ENCODE measurements at places on chromosomes 1 and 21.

DNA sequence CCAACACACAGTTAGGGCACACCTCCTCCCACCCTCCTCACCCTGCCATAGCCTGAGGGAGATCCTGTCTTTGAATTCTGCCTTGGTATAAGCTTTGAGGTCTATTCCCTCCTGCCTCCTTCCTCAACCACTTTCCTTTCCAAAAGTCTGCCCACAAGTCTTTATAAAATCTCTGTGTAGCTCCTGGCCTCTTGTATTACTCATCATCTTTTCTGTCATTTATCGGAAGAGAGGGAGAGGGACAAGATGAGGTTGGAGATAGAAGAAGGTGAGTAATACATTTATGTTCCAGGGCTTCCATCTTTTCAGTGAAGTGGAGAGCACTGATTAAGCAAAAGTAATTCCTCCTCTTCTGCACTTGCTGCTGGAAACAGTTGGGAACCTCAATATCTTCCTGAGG is 30.5 kb upstream of the EFCAB14 start:
- no peak for DNase-seq

- no peak for DNase-seq
Observed at GRCh38 chr1:225877580-225877979, 4.6 kb downstream of the TMEM63A start.

DNA sequence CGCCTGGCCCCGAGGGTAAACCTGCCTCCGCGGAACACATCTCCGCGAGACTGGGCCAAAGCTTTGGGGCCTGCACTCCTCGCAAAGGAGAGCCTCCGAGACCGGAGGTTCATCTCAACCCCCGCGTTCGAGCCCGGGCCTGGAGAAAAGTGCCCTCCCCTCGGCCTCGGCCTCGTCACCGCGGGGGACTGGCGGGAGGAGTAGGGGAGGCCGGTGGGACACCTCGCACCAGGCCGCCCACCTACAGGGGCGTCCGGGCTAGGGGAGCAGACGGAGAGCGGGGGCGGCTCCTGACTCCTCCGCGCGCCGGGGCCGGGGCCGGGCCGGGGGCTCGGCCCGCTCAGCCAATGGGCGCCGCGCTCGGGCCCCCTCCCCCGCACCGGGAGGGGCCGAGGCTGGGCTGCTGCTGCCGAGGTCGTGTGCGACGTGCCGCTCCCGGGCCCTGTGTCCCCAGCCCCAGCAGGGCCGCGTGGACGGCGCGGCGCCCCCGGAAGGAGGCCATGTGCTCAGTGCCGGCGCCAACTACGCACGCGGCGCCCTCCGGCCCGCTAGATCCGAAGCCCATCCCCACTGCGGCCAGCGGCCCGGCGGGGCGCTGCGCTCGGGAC is 684 bp downstream of the SLC2A1 start:
- peak; percentile 54 for DNase-seq

DNA sequence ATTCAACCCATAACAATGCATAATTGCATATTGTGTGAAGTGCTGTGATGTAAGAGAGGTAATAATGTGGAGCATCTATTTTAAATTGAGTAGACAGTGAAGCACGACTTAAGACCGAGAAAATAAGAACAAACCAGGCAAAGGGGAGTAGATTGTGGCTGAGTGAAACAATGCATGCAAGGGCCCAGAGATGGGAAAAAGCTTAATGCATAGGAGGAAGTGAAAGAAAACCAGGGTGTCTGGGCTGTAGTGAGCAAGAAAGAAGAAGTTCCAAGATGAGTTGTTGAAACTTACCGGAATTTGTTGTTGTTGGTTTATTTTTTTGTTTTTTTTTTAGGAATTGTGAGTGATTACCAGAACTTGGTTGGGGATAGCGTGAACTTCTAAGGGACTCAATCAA is 104.7 kb downstream of the SNX7 start:
- no peak for DNase-seq

DNA sequence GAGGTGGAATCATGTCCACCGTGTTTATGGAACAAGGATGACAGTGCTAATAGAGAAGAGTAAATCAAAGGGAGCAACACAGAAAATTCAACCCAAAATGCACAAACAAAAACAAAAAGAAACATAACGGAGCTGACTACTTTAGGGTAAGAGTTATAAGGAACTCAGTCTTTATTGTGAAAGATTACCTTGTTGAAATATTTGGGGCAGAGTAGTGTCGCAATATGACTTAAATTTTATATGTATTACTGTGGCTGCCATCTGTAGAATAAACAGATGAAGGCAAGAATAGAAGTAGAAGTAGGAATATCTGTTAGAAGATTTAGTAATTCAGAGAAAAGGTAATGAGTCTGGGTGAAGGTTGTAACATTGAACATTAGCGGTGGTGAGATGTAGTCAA is 913.9 kb downstream of the BRINP3 start:
- DNase-seq, result no peak

GRCh38 chr1:237873487-237874211 is 17.1 kb downstream of the ZP4 start:
- DNase-seq, result no peak

DNA sequence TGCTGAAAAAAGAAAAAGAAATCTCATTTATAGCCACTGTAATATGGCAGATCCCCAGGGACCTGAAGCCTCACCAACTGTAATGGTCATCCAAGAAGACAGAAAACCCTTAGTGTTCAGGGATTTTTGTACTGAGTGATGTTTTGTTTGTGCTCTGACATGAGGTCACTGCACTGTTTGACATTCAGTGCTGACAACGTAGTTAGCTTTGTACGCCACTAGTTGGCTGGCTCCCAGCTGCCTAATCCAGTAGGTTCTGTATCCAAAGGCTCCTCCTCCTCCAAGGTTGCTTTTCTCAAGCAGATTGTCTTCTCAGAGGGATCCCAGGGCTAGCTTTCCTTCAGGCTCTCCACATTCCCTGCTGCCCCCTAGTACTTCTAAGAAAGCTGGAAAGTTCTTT is 9.5 kb upstream of the YRDC start:
- DNase-seq, result no peak

DNA sequence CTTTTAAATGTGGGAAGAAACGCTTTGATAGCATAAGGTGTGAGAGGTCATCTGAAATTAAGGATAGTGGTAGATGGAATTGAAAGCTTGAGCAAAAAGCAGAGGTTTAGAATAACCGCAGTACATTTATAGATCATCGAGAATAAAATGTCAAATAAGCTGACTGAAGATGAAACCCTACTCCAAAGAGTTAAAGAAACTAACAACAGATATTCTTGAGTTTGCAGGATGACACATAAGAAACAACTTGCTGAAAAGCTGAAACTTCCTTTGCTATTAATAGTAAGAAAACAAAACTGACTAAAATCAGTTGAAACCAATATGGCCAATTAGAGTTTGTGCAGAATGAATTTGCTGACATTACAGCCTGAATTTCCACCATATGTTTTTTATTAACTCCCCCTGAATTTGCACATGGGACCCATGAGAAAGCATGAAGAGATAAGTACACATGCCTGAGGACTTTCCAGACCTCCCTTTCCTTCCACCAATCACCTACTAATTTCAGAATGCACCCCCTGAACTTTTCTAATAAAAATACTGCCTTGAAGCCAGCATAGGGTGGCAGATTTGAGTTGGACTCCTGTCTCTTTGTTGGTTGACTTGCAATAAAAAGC is 1.7 kb upstream of the C1orf185 start:
- no peak for DNase-seq

DNA sequence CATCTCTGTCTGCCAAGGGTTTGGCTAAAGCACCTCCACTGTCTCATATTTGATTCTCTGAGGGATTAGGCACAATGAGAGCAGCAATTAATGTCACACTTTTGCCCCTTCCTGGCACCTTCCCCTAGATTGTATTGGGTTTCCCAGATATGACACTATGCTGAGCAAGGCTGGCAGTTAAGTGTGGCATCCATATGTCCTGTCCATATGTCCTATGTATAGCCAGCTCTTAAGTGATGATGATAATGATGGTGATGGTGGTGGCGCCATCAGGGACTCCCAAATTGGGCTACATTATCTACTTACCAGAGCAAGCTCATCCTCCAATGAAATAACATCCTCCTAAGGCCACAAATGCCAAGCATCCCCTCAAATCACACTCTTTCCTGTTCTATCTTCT is 13.5 kb upstream of the LORICRIN start:
- DNase-seq, result no peak

DNA sequence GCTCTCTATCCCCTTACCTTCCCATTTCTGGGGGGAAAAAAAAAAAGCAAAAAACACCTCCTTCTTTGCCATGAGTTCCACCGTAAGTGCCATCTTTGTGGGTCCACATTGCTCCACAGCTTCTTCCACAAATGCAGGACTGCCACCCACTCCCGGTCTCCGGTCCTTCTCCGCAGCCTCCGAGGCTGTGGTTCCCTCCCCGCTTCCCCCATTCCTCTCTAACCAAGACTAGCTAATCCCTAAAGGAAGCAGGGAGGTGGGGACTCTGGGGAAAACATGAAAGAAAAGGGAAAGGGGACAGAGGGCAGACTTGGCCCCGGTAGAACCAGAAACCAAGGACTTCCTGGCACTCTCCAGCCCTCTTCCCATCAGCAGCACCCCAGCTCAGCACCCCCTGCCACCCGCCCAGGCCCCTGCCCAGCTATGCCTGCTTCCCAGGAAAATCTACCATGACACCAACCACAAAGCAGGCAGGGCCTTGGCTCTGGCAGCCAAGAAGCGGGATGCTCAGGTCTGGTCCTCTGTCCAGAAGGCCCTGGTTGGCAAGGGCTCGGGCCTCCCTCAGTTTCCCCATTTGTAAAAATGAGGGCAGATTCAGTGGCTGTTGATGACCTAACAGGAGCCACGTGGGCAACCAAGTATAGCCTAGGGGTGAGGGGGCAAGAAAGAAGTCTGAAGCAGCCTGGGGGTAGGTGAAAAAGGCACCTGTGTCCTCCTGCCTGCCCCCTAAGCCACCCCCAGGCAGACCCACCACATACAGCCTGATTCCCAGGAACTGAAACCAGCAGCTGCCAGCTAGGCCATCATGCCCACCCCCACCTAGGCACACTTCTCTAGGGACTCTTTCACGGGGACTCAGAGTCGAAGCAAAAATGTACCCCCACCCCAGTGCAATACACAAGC is 2.5 kb downstream of the EPHA2 start:
- DNase-seq, result no peak

DNA sequence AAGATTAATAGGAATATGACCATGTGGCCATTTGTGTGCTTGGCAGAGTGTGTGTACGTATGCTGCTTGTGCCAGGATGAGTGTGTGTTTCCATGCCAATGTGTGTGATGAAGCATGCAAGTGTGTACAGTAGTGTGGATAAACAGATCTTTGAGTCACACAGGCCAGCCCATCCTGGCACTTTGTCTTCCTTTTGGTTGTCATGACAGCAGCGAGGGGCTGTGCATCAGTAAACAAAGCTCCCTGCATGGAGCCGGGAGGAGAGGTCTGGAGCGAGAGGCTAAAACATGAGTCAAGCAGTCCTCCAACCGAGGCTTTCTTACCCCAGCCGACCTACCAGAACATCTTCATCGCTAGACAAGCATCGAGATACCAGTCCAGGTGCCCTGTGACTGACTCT is 221.2 kb downstream of the CACNA1E start:
- DNase-seq, result no peak

DNA sequence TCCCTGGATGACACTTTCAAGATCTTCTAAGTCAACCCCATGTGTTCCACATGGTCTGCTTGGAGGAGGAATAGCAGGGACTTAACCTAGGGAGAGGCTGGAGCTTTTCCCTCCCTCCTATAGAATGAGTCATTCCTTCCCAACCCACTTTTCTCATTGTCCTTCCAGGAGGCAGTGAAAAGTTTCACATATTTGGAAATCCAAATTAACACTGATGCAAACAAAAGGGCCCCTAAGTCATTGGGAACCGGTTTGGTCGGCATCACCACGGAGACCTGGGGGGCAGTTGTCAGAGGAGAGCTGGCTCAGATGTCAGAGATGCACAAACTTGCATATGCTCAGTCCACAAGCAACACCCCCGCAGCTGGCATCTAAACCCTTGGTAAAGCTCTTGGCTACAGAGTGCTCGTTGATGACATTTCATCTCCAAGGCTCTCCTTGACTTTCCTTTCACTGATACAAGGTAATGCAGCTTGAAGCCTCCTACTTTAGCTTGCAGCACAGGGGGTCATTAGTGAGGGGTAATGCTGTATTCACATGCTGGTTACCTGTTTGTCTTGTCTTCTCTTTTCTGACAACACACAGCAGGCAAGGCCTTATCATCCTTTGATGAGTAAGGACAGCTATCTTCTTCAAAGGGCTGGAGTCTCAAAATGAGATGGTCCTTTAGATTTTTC is 12.3 kb upstream of the LRRC8D start:
- DNase-seq, result no peak

DNA sequence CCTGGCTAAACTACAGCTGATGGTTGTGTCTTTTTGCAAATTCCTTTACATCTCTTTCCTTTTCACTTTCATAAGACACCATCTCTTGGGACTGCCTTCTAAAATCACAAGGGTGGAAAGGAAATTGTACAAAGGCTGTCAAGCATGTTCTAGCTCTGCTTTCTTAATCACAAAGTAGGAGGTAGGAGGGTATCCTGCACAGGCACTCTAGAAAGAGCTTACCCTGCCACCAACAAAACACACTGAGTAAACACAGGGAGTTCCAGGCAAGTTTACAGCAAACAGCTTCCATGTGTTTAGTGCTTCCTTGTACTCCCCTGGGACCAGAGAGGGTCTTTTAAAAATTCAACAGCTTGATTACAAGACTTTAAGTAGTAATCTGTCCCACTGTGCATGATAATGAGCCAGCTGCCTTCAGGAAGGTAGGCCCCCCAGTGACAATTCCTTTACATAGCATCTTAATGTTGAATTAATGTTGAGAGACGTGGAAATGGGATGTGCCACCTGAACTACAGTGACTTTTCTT is 2.4 kb downstream of the PLPP3 start:
- DNase-seq, result no peak

GRCh38 chr1:27605796-27606707 is 2.1 kb upstream of the AHDC1 start:
- DNase-seq, result peak; percentile 63

GRCh38 chr1:116740746-116741145 is 13.5 kb upstream of the CD2 start:
- no peak for DNase-seq

- no peak for DNase-seq
Observed at GRCh38 chr1:21126324-21126723, 50.4 kb downstream of the EIF4G3 start.

- no peak for DNase-seq
Observed at GRCh38 chr1:63866084-63866483, 92.3 kb downstream of the ROR1 start.

DNA sequence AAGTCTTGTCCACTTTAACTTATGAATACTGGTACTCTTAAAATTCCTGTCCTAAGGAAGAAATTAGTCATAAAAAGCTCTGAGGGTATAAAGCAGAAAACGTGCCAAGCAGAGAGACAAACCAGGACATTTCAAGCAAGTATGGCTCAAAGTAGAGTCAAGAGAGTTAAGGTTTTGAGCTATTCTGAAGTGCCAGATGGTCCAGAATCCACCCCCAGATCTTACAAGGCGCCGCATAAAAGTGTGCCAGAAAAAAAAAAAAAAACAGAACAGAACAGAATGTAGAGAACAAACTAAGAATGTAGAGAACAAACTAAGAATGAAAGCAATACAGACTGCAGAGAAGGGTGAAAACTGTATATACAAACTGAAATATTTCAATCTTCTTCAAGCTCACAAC is 12.5 kb downstream of the EPS15 start:
- DNase-seq, result no peak

- no peak for DNase-seq
Observed at GRCh38 chr1:200048244-200048643, 20.7 kb downstream of the NR5A2 start.

All from CD4-positive, alpha-beta T cell treated with Interleukin-15 for 4 hours (primary cell).